ENCODE measurements at places on chromosomes 13 and 19.

DNA sequence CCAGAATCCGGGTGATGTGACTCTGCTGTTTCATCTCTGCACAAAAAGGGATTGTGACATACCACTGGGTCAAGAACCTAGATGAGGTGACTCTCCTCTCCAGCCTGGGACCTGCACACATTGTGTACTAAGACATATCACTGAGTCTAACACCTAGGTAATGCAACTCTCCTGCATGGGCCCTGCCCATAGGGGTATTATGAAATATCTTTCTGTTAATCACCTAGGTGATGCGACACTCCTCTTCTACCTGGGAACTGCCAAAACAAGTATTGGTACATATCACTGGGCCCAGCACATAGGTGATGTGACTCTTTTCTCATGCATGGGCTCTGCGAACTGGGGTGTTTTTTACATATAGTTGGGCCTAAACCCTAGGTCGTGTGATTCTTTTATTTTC, 35.5 kb upstream of the ZNF254 start:
- DNase-seq = no peak
- H3K36me3 ChIP-seq = peaks cover 7% of the 10 kb centered on the region
- no peaks in the 10 kb centered on the region for H3K4me1 ChIP-seq
- no peaks in the 10 kb centered on the region for H3K27me3 ChIP-seq
- no peak overlapping the region for H3K27ac ChIP-seq
- no peak overlapping the region for H3K4me3 ChIP-seq

GRCh38 chr13:68410007-68410406, 1179.9 kb upstream of the PCDH9 start:
- no peaks in the 10 kb centered on the region for H3K27me3 ChIP-seq
- H3K4me3 ChIP-seq = no peak overlapping the region
- no peak overlapping the region for H3K27ac ChIP-seq
- no peaks in the 10 kb centered on the region for H3K36me3 ChIP-seq
- no peak for DNase-seq
- H3K4me1 ChIP-seq = no peaks in the 10 kb centered on the region

- H3K36me3 ChIP-seq = no peaks in the 10 kb centered on the region
- no peak overlapping the region for H3K4me3 ChIP-seq
- H3K27me3 ChIP-seq = no peaks in the 10 kb centered on the region
- peak overlapping the region; percentile 17 for H3K27ac ChIP-seq
Measured at GRCh38 chr13:40613192-40613818, 53.1 kb downstream of the FOXO1 start.

DNA sequence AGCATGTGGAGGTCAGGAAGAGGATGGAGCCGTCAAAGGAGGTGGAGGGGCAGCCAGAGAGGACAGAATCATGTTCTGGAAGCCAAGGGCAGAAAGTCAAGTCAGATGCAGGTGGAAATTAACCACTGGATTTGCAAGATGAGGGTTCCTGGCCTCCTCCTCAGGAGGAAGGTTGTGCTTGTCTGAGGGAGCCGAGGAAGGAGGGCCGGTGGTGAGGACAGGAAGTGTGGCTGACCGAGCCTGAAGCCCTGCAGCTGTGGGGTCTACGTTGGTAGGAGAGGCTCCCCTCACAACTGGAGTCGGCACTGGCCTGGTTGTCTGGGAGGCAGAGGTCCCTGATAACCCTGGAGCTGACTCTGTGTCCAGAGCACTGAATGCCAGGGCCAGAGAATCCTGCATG, 15.4 kb upstream of the DHDH start:
- peaks cover 9% of the 10 kb centered on the region for H3K36me3 ChIP-seq
- no peak overlapping the region for H3K4me3 ChIP-seq
- no peak overlapping the region for H3K27ac ChIP-seq
- H3K27me3 ChIP-seq = no peaks in the 10 kb centered on the region
- DNase-seq = no peak
- no peaks in the 10 kb centered on the region for H3K4me1 ChIP-seq

GRCh38 chr13:50125554-50126262, 110.5 kb downstream of the KCNRG start:
- H3K36me3 ChIP-seq = no peaks in the 10 kb centered on the region
- H3K4me3 ChIP-seq = peak overlapping the region; percentile 96
- peaks cover 5% of the 10 kb centered on the region for H3K4me1 ChIP-seq
- H3K27me3 ChIP-seq = peaks cover 12% of the 10 kb centered on the region

DNA sequence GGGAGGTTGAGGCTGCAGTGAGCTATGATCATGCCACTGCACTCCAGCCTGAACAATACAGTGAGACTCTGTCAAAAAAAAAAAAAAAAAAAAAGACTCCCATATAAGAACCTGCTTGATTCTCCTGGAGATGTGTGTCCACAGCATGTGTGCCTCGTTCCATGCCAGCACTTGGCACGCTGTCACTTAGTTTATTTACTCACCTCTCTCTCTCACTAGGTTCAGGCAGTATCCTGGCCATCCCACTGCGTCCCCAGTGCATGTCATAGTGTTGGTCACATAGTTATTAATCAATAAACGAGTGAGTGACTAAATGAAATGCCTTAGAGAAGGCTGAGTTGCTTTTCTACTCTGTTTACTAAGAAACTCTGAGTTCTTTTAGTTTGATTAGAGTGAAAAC, 79.1 kb upstream of the GPR12 start:
- no peaks in the 10 kb centered on the region for H3K4me1 ChIP-seq
- no peaks in the 10 kb centered on the region for H3K27me3 ChIP-seq
- no peak overlapping the region for H3K27ac ChIP-seq
- peak; percentile 29 for DNase-seq
- no peak overlapping the region for H3K4me3 ChIP-seq

DNA sequence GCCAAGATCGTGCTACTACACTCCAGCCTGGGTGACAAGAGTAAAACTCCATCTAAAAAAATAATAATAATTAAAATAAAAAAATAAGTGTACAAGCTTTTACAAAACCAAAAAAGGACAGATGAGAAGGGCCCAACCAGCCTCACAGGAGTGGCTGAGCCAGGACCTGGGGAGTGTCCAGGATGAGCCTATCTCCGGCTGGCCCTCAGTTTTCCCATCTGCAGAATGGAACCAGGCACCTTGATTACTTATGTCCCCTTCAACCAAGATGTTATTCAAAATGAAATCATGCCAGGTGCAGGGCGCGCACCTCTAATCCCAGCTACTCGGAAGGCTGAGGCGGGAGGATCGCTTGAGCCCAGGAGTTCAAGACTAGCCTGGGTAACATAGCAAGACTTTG, 9.5 kb upstream of the IFI30 start:
- H3K36me3 ChIP-seq = no peaks in the 10 kb centered on the region
- H3K4me3 ChIP-seq = no peak overlapping the region
- H3K4me1 ChIP-seq = no peaks in the 10 kb centered on the region
- no peak for DNase-seq
- H3K27me3 ChIP-seq = no peaks in the 10 kb centered on the region

GRCh38 chr19:46211201-46211881, 18.2 kb upstream of the IGFL1 start:
- no peaks in the 10 kb centered on the region for H3K4me1 ChIP-seq
- no peak overlapping the region for H3K4me3 ChIP-seq
- H3K36me3 ChIP-seq = no peaks in the 10 kb centered on the region
- H3K27ac ChIP-seq = peak overlapping the region; percentile 49
- DNase-seq = peak; percentile 53

DNA sequence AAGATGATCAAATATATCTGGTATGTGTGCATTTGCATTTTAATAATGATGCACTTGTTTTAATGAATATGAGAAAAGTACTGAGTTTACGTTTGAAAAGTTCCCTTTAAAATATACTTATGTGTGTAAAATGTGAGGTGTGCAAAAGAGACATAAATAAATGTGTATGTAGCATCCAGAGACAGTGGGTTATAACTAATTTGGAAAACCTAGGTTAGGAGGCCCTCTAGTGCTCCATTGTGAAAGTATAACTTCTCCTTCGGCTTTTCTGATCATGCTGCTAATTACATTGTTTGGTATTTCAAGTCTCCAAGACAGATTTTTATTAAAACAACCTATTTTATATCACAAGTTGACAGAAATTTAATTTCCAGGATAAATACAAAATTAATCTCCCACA, 30.1 kb downstream of the SCEL start:
- H3K4me1 ChIP-seq = no peaks in the 10 kb centered on the region
- DNase-seq = no peak
- no peak overlapping the region for H3K4me3 ChIP-seq
- H3K27me3 ChIP-seq = no peaks in the 10 kb centered on the region
- no peaks in the 10 kb centered on the region for H3K36me3 ChIP-seq
- H3K27ac ChIP-seq = no peak overlapping the region

GRCh38 chr13:79995334-79995733, 345.6 kb downstream of the SPRY2 start:
- no peaks in the 10 kb centered on the region for H3K4me1 ChIP-seq
- no peak for DNase-seq
- H3K36me3 ChIP-seq = no peaks in the 10 kb centered on the region
- H3K27me3 ChIP-seq = no peaks in the 10 kb centered on the region
- H3K27ac ChIP-seq = no peak overlapping the region

GRCh38 chr19:53521373-53522202, 16.4 kb upstream of the ZNF331 start:
- H3K27ac ChIP-seq = peak overlapping the region; percentile 81
- no peaks in the 10 kb centered on the region for H3K27me3 ChIP-seq
- H3K4me1 ChIP-seq = peaks cover 7% of the 10 kb centered on the region
- no peaks in the 10 kb centered on the region for H3K36me3 ChIP-seq
- no peak for DNase-seq
- peak overlapping the region; percentile 48 for H3K4me3 ChIP-seq

- peak; percentile 92 for DNase-seq
- H3K27ac ChIP-seq = peak overlapping the region; percentile 96
- peak overlapping the region; percentile 60 for H3K4me3 ChIP-seq
- no peaks in the 10 kb centered on the region for H3K27me3 ChIP-seq
- peaks cover 9% of the 10 kb centered on the region for H3K4me1 ChIP-seq
Measured at GRCh38 chr19:45405435-45406225, 761 bp upstream of the PPP1R13L start.

DNA sequence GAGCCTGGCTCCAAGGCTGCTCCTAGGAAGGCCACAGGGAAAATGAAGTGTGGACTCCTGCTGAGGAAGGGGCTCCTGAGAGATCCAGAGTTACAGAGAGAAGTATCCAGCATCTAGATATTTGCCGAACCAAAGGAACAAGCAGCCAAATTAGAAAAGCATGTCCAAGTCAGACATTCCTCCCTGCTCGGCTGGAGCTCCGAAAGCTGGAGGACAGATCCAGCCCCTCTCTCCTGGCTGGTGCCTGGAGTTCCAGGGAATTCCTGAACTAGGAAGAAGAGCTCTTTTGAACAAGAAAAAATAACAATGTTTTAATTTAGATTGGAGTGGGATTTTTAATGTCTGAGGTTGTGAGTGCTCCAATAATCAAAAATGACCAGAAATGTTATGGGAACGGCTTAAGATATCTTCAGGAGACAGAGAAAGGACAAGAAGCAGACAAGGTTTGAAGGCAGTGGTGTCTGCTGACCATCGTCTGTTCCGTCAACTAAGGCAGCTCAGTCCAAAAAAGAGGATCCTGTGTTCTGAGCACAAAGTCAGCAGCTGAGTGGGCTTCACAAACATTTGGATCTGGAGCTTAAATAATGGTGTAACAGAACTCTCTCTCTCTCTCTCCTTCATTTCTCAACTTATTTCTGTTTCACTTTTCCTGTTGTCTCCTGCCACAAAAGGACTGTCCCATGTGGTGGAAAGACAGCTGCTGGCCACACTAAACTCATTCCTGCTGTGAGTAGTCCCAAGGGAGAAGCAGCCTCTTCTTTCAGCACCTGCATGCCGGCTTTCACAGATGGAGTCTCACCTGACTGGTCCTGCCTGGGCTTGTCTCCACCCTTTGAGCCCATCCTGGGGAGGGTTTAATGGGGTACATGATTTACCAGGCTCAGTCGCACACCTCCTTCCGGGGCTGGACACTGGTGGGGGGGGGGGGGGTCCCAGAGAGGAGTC, 31.5 kb upstream of the IRS2 start:
- H3K36me3 ChIP-seq = no peaks in the 10 kb centered on the region
- H3K4me3 ChIP-seq = no peak overlapping the region
- H3K27ac ChIP-seq = no peak overlapping the region
- no peaks in the 10 kb centered on the region for H3K27me3 ChIP-seq
- no peak for DNase-seq
- H3K4me1 ChIP-seq = no peaks in the 10 kb centered on the region

DNA sequence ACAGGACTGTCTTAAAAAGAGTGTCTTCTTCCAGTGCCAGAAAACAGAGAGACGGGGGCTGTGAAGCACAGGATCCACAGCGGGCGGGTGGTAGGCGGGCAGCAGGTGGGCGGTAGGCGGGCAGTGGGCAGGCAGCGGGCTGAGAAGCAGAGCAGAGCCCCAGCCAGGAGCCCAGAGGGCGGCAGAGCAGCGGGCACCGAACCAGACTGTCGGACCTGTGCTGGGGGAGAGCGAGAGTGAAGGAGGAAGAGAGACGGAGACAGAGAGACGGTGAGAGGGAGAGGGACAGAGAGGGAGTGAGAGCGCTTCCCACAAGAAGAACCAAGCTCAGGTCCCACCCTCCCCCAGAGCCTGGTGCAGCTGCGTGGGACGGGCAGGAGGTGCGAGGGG, 30.3 kb downstream of the RASA3 start:
- no peaks in the 10 kb centered on the region for H3K36me3 ChIP-seq
- no peaks in the 10 kb centered on the region for H3K4me1 ChIP-seq
- no peaks in the 10 kb centered on the region for H3K27me3 ChIP-seq

DNA sequence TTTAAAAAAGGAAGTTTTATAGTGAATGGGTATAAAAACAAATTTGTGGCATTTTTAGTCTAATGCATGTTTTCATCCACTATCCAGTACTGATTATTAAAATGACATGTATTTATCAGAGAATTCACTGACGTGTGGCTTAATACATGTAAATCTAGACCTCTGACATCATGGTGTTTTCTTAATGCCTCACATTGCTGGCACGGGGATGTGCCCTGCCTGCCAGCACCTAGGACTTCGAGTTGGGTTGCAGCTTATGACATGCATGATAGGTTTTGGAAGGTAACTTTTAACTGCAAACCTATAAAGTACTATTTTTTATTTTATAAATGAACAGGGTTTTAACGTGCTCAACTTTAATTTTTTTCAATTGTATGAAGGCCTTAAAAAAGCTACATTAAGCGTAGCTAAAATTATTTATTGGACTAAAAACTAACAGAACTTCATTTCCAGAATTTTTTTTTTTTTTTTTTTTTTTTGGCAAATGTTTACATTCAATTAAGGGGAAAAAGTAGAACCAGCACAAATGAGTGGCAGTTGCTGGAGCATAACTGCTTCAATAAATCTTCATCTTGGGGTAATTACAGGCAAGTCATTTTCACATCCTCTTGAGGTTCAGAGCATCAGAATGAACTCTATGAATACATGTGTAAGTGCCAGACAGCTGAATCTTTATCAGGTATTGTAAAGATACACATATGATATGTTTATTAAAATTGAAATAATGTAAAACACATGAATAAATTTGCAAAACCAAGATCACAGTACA, 16.3 kb downstream of the METTL21C start:
- H3K27me3 ChIP-seq = no peaks in the 10 kb centered on the region
- H3K4me3 ChIP-seq = no peak overlapping the region
- no peak for DNase-seq
- H3K36me3 ChIP-seq = no peaks in the 10 kb centered on the region

All from prostate gland (tissue), 2 donors.